ENCODE measurements at places on chromosomes 7 and 10.

- no peak for DNase-seq
Measured at GRCh38 chr7:70634610-70635068, 497.3 kb upstream of the GALNT17 start.

- no peak for DNase-seq
Measured at GRCh38 chr10:86968271-86968993, at the start of gene ADIRF. ADIRF (plus strand) TSS chr10:86968482; CDS start chr10:86968545, 63 bp downstream.

DNA sequence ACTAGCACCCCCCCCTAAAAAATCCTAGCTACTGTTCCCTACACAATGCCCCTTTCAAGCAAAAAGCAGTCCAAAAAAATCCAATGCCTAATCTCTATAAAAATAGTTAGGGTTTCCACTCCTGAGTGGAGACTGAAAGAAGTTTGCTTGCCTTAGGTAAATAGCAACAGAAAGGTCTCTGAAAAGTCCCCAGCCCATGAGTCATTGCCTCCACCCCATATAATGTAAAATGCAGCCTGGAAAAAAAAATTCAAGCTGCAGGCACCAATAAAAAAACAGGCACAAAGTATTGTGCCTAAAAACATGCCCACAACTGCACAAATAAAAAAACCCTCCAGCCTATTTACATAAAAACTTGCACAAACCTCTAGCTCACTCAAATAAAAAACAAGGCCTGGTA is 47.5 kb downstream of the ZNF680 start:
- no peak for DNase-seq

DNA sequence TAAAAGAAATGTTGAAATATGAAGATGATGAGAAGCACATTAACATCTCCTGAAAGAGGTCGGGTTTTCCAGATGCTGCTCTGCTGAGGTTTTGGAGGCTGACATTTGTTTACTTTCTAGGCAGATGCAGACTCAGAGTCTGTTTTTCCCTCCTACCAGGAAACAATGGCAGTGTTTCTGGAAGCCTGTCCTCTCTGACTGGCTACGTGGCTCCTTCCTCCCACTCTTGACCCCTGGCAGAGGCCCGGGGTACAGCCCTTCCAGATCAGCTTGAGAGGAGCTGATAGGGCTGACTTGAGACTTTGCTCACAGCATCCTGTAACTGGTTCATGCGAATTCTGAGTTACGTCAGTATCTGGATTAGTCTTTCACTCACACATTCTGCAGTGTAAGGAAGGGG is 41.1 kb upstream of the IL15RA start:
- DNase-seq: no peak

GRCh38 chr10:25815999-25816768 is 117.8 kb upstream of the MYO3A start:
- DNase-seq: no peak

GRCh38 chr7:159370-160270 is 32.8 kb upstream of the FAM20C start:
- no peak for DNase-seq

GRCh38 chr7:100572281-100572948 is 1.3 kb downstream of the SAP25 start:
- no peak for DNase-seq

DNA sequence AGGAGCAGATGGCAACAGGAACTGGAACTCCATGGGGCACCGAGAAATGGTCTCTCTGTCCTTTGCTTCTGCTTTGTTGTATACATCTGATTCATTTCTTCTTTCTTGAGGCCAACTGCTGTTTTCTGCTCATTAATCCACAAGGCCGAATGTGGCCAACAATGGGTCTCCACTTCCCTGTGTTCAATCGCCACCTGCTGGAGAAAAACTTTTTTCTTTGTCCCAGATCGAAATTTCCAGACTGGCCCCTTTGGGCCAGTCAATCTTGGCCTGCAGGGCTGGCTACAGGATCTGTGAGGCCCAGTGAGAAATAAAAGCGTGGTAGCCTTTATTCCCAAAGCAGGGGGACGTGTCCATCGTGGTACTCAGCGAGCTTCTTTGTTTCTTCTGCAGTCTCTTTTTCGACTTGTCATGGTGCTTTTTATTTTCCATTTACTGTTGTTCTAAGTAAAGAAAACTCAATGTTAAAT is 58.8 kb downstream of the PARP12 start:
- DNase-seq: no peak

DNA sequence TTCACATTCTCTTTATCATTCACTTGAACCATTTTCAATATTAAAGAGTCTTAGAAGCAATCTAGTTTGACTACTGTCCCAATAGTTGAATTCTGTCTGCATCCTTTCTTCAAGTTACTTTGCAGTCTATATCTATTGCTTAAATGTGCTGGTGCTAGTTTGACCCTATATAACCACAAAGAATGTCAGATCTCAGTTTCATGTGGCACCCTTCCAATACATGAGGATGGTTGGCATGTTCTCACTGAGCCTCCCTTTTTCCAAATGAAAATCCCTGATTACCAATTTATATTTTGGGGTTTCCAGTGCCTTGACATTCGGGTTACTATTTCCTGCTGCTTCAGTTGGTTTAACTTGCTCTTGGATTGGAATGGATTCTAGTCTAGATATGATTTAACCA is 292.7 kb downstream of the EXOC4 start:
- DNase-seq: no peak

- DNase-seq: no peak
Measured at GRCh38 chr10:122878799-122879338, 512 bp downstream of the FAM24B start.

DNA sequence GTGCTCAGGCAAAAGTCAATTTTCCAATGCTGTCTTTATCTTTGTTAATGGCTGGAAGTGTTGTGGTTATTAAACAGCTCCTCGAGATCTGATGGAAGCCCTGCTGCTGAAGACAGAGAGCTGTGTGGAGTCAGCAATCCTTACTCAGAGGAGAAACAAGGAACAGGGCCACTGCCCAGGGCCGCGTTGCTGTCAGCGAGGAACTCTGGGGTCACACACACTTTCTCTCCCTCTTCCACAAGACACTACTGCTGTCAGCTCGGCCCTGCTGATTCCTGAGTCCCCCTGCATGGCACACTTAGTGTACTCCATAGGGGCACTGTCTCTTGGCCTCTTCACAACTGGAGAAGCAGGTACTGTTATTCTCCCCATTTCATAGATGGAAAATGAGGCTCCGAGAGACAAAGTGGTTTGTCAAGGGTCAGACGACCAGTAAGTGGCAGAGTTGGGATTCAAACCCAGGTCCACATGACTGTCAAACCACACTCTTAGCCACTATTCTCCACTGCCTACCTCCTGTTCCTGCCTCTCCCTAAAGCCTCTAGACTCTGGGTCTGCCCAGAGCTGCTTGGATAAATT is 29.3 kb upstream of the PDCD4 start:
- DNase-seq: no peak

DNA sequence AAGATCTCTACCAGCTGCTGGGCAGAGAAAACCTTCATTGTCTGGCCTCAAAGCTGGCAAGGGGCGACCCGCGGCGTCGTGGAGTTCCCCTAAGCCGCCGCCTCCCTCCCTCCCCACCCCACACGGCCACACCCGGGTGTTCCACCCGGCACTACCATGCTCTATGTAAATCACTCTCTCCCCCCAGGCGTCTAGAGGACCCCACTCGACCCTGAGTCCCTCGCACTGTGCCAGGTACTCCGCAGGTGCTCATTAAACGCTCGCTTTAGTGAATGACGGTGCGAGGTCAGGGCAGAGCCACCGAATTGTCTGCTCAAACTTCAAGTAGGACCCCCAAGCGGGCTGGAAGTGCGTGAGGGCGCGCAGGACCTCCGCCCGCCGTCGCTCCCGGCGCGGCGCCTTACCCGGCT is 628 bp downstream of the PARP12 start:
- peak; percentile 4 for DNase-seq

DNA sequence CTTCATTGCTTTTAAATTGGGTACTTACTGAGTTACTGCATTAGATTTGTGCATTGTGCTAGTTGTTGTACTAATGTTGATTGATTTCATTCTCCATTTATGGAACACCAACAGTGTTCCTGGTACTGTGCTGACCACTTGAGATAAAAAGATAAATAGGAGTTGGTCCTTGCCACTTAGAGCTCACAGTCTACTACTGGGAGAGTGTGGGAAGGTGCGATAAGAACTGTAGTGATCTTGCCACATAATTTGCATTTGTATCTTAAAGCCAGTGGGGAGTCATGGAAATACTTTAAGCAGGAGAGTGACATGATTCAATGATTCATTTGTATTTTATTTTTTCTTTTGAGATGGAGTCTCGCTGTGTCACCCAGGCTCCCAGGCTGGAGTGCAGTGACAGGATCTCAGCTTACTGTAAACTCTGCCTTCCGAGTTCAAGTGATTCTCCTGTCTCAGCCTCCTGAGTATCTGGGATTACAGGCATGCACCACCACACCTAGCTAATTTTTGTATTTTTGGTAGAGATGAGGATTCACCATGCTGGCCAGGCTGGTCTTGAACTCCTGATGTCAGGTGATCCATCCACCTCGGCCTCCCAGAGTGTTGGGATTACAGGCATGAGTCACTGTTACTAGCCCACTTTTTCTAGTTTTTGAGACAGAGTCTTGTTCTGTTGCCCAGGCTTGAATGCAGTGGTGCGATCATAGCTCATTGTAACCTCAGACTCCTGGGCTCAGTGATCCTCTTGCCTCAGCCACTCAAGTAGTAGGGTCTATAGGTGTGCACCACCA is 51.2 kb upstream of the TMEM248 start:
- DNase-seq: no peak

- no peak for DNase-seq
Measured at GRCh38 chr10:95963202-95963990, 55.6 kb downstream of the CC2D2B start.

DNA sequence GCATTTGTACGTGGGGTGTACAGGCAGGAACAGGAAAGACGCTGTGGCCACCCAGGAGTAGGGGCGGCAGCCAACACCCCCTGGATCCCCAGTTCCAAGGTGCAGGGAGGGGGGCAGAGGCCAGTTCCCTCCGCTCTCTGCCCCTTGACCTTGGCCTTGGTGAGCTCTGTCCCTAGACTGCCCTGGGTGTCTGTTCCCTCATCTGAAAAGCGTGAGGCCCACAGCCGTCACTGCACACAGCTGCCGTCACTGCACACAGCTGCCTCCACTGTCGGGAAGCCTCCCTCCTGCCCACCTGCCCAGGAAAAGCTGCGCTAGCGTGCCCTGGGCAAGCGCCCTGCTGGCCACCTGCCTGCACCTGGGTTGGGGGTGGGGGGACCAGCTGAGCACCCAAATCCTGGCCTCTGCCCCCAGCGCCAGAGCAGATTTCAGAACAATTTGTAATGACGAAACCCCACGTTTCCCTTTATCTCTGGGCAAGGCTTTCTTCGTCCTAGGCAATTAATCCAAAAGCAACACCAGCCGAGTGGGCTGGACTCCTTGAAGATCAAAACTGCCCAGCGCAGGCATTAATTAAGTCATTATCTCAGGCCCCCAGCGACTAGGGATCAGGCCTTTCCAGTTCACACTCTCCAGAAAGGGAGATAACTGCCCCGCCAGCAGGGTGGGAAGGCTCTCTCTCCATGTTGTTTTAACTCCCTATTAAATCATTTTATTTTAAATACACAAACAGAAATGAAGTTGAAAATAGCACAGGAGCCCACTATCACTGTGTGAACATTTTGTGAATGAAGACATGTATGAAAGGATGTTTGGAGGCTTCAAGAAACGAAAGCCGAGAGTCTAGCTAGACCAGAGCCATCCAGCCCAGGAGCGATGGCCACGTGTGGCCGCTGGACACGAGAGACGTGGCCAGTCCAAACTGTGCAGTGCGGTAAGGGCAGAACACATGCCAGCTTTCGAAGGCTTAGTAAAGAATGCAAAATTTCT is 4.0 kb upstream of the PDGFA start:
- no peak for DNase-seq

GRCh38 chr10:42952931-42953683 is 123.8 kb upstream of the RET start:
- no peak for DNase-seq

DNA sequence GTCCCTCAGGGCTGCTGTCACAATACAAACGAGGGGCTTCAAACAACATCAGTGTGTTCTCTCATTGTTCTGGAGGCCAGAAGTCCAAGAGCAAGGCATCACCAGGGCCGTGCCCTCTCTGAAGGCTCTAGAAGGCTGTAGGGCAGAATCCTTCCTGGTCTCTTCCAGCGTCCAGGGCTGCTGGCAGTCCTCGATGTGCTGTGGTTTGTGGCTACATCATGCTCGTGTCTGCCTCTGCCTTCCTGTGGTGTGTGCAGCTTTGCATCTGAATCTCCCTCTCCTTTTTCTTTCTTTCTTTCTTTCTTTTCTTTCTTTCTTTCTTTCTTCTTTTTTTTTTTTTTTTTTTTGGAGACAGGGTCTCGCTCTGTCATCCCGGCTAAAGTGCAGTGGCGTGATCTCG is 103.5 kb downstream of the INSYN2A start:
- no peak for DNase-seq

- peak; percentile 52 for DNase-seq
Measured at GRCh38 chr10:77165445-77166208, 472.0 kb downstream of the KCNMA1 start.

DNA sequence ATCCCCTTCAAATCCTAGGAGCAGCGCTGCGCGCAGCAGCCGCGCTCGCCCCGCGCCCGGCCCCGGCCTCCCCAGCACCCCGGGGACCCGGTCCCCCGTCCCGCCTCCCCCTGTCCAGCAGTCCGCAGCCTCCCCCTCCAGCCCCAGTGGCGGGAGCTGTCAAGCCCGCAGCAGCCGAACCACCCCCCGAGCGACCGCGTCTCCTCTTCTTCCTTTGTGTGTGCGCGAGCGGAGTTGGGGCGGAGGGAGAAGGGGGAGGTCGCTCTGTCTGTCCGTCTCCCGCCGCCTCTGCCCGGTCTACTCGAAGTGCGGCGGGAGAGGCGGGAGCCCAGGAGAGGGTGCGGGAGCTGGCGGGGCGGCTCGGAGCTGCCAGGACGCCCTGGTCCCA is 375 bp upstream of the CHN2 start:
- DNase-seq: no peak

DNA sequence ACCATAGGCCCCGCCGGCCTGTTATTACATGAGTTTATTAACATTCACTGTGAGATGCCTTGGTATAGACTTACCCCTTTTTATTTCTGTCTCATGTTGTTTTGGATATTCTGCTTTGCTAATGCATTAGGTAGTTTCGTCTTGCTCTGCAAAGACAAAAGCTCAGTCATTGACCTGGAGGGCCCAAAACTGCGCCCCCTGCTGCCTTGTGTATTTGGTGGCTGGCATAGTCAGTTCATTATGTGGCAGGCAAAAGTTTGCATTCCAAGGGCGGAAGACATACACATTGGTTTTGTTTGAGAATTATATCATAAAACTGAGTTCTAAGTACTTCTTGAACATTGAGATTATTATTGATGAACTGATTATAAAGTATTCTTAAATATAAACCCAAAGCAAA is 372.5 kb downstream of the SDK1 start:
- DNase-seq: no peak

- no peak for DNase-seq
Measured at GRCh38 chr7:152399344-152399743, 36.5 kb downstream of the KMT2C start.

- DNase-seq: no peak
Measured at GRCh38 chr7:137870078-137870477, 23.3 kb upstream of the DGKI start.

Measured in putamen (tissue), 1 donor.